ENCODE measurements at places on chromosomes 3 and 15.

- ATAC-seq, result no peak
- H3K36me3 ChIP-seq, result no peaks in the 10 kb centered on the region
- no peaks in the 10 kb centered on the region for H3K27me3 ChIP-seq
- H3K4me1 ChIP-seq, result no peaks in the 10 kb centered on the region
Observed at GRCh38 chr3:149401926-149402310, 24.5 kb upstream of the TM4SF1 start.

DNA sequence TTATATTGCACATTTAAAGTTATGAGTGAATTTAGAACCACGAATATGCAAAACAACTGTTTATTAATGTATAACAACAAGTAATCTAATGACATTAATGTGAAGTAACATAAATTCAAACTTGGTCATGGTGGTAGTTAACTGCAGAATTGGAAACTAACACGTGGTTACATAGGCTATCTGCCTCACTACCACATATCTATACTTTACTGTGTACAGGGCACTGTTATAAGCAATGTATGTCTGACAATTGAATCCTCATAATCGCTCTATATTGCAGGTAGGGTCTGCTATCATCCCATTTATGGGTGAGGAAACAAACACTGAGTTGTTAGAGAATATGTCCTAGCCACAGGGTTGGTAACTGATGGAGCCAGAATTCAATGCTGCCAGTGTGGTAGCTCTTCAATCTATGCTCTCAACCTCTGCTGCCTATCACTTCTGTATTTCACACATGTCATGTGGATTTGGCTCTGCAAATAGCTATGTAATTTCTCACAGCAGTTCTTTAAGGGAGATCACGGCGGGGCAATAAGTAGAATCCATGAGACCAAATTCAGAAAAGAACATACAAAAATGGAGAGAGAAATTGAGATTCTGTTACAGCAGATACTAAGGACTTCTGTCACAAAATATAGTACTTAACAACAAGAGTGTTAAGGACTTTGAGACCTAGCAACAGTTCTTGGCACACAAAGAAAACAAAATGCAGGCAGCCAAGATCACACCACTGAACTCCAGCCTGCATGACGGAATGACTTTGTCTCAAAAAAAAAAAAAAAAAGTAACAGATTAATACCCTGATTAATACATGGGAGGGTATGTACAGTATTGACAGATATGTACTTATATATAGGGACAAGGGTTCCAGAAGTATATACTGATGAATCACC is 100.0 kb upstream of the CSPG5 start:
- H3K36me3 ChIP-seq, result no peaks in the 10 kb centered on the region
- H3K27me3 ChIP-seq, result no peaks in the 10 kb centered on the region
- no peak overlapping the region for H3K4me3 ChIP-seq

DNA sequence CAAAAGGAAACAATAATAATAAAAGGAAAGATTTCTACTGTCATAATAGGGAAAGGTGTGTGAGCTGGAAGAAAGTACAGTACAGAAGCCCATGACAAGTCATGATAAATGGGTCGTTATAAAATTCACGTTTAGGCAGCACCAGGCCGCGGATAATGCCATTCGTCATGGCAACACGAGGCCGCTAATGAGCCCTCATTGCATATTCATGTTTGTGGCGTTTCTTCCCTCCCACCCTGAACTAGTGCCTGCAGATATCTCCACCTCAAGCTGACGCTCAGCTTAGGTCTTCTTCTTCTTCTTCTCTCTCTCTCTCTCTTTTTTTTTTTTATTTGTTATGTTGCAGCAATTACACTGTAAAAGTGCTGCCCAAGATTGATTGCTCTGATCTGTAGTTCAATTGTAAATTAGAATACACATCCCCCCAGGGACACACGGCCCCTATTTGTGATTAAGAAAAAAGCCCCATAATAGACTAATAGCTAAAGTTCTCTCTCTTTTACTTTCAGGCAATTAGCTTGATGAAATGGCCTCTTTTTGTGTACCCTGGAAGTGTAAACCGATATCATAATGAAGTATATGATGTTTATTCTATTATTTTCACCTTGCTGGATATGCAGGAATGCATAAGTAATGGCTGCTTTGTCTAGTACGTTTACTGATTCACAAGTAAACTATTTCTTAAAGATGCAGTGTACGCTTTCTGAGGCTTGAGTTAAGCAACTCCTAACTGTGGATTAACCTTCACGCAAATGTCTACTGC is 61.9 kb upstream of the NR2F2 start:
- no peak for ATAC-seq
- no peaks in the 10 kb centered on the region for H3K36me3 ChIP-seq
- peaks cover 29% of the 10 kb centered on the region for H3K4me1 ChIP-seq

GRCh38 chr15:78508272-78508671 is 895 bp downstream of the HYKK start:
- no peaks in the 10 kb centered on the region for H3K27me3 ChIP-seq
- H3K4me1 ChIP-seq, result peaks cover 16% of the 10 kb centered on the region
- H3K4me3 ChIP-seq, result peak overlapping the region; percentile 70

DNA sequence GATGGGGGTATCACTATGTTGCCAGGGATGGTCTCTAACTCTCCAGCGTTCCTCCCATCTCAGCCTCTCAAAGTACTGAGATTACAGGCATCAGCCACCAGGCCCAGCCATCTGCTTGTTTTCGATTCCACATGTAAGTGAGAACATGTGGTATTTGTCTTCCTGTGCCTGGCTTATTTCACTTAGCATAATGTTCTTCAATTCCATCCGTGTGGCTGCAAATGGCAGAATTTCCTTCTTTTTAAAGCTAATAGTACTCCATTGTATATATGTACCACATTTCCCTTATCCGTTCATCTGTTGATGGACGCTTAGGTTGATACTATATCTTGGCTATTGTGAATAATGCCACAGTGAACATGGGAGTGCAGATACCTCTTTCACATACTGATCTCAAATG is 70.6 kb downstream of the ASB7 start:
- no peaks in the 10 kb centered on the region for H3K27me3 ChIP-seq
- no peak for ATAC-seq
- no peaks in the 10 kb centered on the region for H3K36me3 ChIP-seq
- H3K27ac ChIP-seq, result no peak overlapping the region

DNA sequence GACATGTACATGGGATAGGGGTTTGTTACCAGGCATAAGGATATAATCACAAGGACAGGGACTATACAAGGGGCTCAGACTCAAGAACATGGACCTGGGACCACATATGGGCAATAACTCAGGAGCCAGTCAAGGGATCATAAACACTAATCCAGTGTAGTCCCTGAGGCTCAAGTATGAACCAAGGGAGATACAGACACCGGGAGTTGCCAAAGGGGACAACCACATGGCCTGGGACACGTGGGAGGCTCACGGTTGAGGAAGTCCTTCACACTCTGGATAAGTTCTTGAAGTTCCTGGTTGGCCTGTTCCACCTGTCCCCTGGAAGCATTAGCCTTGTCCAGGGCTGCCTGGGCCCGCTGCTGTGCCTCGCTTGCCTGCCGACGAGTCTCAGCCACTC is 1.8 kb upstream of the USP19 start:
- H3K36me3 ChIP-seq, result peaks cover 83% of the 10 kb centered on the region
- no peak overlapping the region for H3K4me3 ChIP-seq
- no peaks in the 10 kb centered on the region for H3K27me3 ChIP-seq
- H3K27ac ChIP-seq, result no peak overlapping the region
- ATAC-seq, result no peak

DNA sequence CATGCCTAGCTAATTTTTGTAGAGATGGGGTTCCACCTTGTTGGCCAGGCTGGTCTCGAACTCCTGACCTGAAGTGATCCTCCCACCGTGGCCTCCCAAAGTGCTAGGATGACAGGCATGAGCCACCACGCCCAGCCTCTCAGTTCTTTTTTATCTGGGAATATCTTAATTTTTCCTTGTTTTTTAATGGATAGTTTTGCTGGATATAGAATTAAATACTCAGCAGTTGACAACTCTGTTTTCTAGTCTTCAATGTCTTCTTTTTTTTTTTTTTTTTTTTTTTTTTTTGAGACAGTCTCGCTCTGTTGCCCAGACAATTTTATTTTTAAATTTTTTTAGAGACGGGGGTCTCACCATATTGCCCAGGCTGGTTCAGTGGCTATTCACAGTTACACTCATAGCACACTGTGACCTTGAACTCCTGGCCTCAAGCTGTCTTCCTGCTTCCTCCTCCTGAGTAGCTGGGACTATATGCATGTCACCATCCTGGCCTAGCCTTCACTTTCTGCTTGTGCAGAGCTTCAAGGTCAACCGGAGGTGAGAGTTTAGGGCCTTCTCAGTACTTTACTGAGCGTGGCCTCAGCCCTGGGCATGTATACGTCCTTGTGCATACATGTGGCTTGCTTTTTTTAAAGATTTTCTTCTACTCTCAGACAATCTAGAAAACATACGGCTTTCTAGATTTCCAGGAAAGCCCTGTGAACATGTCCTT is 120.5 kb downstream of the ZNF609 start:
- ATAC-seq, result no peak
- H3K27me3 ChIP-seq, result no peaks in the 10 kb centered on the region
- H3K36me3 ChIP-seq, result no peaks in the 10 kb centered on the region
- H3K27ac ChIP-seq, result no peak overlapping the region

DNA sequence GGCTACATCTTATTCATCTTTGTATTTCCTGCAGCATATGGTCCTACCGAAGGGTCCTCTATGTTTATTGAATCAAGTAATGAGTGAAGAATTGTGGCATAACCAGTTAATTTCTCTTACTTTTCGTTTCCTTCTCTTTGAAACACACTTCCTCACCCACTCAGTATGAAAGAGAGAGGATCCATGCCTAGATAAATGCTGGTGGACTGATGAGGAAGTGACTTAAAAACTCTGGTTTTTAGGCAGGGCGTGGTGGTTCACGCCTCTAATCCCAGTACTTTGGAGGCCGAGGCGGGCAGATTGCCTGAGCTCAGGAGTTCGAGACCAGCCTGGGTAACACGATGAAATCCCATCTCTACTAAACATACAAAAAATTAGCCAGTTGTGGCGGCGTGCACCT is 2.2 kb upstream of the MB21D2 start:
- no peak overlapping the region for H3K4me3 ChIP-seq
- H3K36me3 ChIP-seq, result no peaks in the 10 kb centered on the region
- ATAC-seq, result no peak
- peaks cover 48% of the 10 kb centered on the region for H3K4me1 ChIP-seq

GRCh38 chr3:136353461-136353860 is 103.3 kb downstream of the PCCB start:
- H3K27me3 ChIP-seq, result no peaks in the 10 kb centered on the region
- ATAC-seq, result no peak
- no peak overlapping the region for H3K27ac ChIP-seq
- peaks cover 3% of the 10 kb centered on the region for H3K4me1 ChIP-seq
- peaks cover 25% of the 10 kb centered on the region for H3K36me3 ChIP-seq
- H3K4me3 ChIP-seq, result no peak overlapping the region

DNA sequence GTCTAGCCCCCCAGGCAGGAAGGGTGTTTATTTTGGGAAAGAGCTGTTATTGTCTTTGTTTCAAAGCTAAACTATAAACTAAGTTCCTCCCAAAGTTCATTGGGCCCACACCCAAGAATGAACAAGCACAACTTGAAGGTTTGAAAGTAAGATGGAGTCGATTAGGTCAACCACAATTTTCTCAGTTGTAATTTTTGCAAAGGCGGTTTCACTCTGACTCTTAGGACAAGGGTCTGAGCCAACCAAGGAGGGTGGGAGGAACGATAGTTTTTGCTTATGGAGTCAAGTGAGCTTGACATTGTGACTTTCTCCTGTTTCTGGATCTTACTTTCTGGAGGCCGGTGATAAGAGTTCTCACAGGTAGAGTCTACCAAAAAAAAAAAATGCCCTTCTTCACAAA is 5.8 kb upstream of the ZNF770 start:
- no peaks in the 10 kb centered on the region for H3K4me1 ChIP-seq
- H3K4me3 ChIP-seq, result no peak overlapping the region
- ATAC-seq, result no peak
- no peaks in the 10 kb centered on the region for H3K27me3 ChIP-seq
- H3K36me3 ChIP-seq, result no peaks in the 10 kb centered on the region

DNA sequence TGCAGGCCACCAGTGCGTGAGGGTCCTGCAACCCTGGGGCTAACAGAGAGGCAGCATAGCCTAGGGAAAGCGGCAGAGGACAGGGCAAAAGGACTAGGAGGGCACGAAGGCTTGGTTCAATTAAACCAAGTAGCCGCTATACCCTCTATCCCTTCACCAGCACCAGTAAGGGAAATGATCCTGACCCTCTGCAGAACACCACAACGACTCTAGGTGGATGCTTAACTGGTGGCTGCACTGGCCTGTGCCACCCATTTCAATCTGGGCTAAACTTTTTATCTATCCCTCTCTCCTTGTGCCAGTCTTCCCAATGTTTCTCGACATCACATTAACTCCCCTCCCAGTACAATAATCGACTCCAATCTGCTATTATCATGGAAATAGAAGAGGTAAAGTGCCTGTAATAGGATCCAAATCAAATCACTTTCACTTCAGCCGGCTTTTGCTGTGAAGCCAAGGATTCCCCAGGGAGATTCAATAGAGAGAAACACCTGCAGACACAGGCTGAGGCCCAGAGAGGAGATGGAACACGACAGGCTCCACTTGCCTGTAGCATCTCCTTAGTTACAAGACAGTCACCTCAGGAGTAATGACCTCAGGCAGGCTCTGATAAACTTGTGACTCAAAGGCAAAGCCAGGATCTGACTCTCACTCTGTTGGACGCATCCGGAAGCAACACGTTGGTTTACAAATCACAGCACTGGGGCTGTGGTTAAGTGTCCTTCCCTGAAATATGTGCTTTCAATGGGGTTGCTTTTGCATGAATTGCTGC is 791.6 kb upstream of the ARRDC4 start:
- ATAC-seq, result no peak
- H3K27ac ChIP-seq, result no peak overlapping the region
- H3K27me3 ChIP-seq, result peaks cover 6% of the 10 kb centered on the region
- no peaks in the 10 kb centered on the region for H3K36me3 ChIP-seq

- no peak overlapping the region for H3K4me3 ChIP-seq
- no peak overlapping the region for H3K27ac ChIP-seq
- H3K36me3 ChIP-seq, result no peaks in the 10 kb centered on the region
Observed at GRCh38 chr3:40189118-40189517, 120.4 kb upstream of the EIF1B start.

DNA sequence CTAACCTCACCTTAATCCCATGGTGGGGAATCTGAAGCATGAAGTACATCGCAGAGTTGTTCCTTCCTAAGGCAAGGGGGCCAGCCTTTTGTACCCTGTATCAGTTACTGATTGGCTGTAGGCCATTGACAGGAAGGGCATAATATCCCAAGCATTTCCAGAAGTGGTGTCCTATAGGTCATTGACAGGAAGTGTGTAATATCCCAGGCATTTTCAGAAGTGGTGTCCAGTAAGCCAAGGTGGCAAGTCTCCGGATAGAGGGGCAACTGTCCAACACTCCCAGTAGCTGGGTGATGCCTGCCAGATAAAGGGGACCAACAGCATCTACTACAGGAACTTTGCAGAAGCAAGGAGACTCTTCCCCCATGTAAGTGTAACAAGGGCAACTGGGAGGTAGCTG is 52.1 kb upstream of the MYRIP start:
- no peak overlapping the region for H3K4me3 ChIP-seq
- no peak for ATAC-seq
- no peaks in the 10 kb centered on the region for H3K4me1 ChIP-seq
- no peaks in the 10 kb centered on the region for H3K27me3 ChIP-seq
- no peaks in the 10 kb centered on the region for H3K36me3 ChIP-seq
